ENCODE measurements at places on chromosomes 3 and 15. TPM values are rescaled to one million over a fixed set of nuclear protein-coding genes. Genes with fewer than 3 reads are reported as not detected.

CCDC191 gene
- total RNA-seq, result 1.7 TPM

SMAD6 gene
- 0.41 TPM for total RNA-seq

DNA sequence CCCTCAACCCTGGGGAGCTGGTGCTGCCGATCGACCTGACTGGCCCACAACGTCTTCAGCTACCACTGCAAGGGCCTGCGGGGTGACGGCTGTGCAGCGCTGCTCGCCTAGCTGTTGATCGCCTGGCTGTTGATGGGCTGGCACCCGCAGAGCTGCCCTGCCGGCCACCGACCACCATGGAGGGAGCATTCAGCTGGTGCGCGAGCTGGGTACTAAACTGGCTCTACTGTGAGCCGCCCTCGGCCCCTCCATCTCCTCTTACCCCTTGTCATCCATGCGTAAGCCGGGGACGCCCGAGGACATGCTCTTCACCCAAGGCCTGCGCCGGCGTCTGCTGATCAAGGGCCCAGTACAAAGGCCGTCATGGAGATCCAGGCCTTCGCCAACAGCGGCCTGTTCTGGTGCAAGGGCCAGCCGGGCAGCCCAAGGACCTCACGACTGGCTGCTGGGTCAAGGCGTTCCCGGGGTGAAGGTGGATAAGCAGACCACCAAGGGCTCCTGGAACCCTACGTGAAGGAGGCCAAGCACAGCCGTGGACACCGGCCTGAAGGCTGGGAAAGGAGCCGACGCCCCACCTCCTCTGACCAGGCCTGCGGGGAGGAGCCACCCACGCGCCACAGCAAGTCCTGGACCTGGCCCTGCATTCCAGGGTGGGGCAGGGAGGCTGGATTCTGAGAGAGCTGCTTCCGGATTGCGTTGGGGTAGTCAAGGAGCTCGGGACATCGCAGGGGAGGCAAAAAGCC, 46.9 kb downstream of the SFMBT1 start:
- DNase-seq, result no peak

GRCh38 chr15:101185770-101186169, 66.1 kb downstream of the CHSY1 start:
- no peak for DNase-seq

- DNase-seq, result no peak
Measured at GRCh38 chr3:121974601-121975111, 47.4 kb downstream of the ILDR1 start.

DNA sequence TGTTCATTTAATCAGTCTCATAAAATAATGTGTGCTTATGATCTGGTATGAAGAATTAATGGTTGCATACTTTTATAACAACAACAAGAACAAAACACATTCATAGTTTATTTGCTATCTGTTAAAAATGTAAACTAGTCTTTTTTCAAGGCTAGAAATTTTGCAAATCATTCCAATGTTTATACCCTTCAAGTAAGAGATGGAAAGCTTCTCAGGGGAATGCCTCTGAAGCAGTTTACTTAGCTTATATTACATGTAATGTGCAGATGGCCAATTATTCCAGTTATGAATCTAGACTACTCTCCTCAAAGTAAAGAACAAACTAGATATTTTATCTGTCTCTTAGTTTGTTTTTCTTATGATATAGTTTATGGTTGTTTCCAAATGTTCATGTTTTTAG, 575.4 kb downstream of the NAALADL2 start:
- DNase-seq, result no peak

DNA sequence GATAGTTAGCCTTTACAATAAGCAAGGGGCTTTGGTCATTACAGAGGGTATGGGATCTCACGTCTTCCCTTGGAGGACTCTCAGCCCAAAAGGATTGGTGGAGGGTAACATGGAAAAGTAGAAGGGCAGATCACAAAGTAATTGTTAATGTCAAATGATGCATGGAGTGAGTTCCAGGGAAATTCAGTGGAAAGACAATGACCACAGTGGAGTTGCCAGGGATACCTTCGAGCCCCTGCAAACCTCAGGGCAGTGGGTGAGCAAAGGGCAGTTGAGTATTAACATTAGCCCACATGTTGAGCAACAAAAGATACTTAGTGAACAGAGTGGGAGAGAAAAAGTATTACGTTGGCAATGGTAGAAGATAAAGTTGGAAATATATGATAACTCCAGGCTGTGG, 593.4 kb upstream of the NR2F2 start:
- no peak for DNase-seq

CSPG4 gene
- not detected for total RNA-seq

- no peak for DNase-seq
Measured at GRCh38 chr3:148330542-148330941, 367.2 kb upstream of the AGTR1 start.

GRCh38 chr3:51581524-51581923, 43.0 kb downstream of the RAD54L2 start:
- DNase-seq, result no peak

All from activated CD8-positive, alpha-beta T cell treated with anti-CD3 and anti-CD28 coated beads for 36 hours (primary cell).